Left lung (tissue), 14 donors: ENCODE measurements at places on chromosomes 12 and 14. TPM values are rescaled to one million over a fixed set of nuclear protein-coding genes. Genes with fewer than 3 reads are reported as not detected.

DNA sequence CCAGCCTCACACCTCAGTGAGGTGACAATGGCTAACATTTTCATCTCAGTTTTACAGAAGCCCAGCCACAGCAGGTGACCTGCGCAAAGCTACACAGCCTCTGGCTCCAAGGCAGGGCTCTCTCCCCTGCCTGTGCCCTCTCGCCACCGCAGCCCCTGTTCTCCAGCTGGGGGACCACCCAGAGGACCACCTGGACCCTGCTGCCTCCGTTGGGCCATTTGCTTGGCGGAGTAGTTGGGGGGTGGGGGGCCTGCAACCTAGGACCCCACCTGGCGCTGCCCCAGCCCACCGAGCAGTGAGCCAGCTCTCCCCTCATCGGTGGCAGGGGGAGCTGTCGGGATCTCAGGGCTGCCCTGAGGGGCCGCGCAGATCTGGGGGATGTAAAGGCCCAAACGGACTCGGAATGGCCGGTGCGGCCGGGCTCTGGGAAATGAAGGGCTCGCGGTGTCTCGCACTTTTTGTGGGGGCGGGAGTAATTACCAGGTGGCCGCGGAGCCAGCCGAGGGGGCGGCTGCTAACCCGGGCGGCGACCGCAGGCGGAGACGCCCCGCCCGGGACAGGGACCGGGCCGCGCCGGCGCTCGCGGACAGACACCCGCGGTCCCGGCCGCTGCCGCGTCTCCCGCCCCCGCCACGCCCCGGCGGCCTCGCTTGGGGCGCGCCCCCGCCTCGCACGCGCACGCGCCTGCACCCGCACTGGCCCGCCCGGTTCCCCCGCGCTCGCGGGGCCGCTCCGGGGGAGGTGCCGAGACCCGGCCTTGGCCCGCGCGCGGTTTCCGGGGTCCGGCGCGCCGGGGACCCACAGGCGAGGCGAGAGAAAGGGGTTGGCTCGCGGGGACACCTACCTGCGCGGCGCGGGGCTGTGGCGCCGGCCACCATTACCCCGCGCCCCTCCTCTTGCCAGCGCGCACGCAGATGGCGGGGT is 8.6 kb upstream of the GPR68 start:
- DNase-seq = no peak
- H3K4me1 ChIP-seq = peaks cover 25% of the 10 kb centered on the region
- H3K27me3 ChIP-seq = no peaks in the 10 kb centered on the region
- H3K27ac ChIP-seq = peak overlapping the region; percentile 39
- H3K36me3 ChIP-seq = no peaks in the 10 kb centered on the region

The SLC4A8 gene
- 1.7 TPM for polyA plus RNA-seq

The OTX2 gene
- not detected for polyA plus RNA-seq

The LAG3 gene
- 1.6 TPM for polyA plus RNA-seq

The LRP1-AS gene
- polyA plus RNA-seq = 0.69 TPM

DNA sequence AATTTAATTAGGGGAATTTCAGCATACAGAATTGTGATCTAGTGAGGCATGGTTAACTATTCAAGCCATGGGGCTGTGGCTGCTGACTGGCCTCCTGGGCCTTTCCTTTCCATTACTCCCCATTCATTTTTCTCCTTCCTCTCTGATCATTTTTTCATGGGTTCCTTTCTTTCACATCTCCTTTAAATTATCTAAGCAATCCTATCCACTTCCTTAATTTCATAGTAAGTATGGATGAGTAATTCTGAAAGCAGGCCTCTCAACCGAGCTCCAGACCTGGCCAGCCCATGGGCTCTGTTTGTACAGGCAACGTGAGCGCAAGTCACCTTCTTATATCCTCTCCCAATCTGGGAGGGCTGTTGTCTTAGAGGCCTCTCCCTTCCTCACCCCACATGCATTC is 13.4 kb downstream of the CKAP4 start:
- peaks cover 36% of the 10 kb centered on the region for H3K36me3 ChIP-seq
- H3K4me1 ChIP-seq = no peaks in the 10 kb centered on the region
- DNase-seq = no peak
- H3K27me3 ChIP-seq = no peaks in the 10 kb centered on the region
- H3K27ac ChIP-seq = no peak overlapping the region
- H3K4me3 ChIP-seq = no peak overlapping the region

The PCK2 gene
- 12.9 TPM for polyA plus RNA-seq

The AQP5 gene
- 7.0 TPM for polyA plus RNA-seq

- H3K27me3 ChIP-seq = no peaks in the 10 kb centered on the region
- H3K4me1 ChIP-seq = no peaks in the 10 kb centered on the region
- no peak overlapping the region for H3K27ac ChIP-seq
- no peak for DNase-seq
Observed at GRCh38 chr12:2194060-2194459, 141.3 kb downstream of the CACNA1C start.

The MUCL1 gene
- polyA plus RNA-seq = not detected

GRCh38 chr14:48690349-48690748 is 895.8 kb downstream of the RPS29 start:
- no peak overlapping the region for H3K27ac ChIP-seq
- no peak for DNase-seq
- no peaks in the 10 kb centered on the region for H3K36me3 ChIP-seq
- H3K4me1 ChIP-seq = no peaks in the 10 kb centered on the region
- no peaks in the 10 kb centered on the region for H3K27me3 ChIP-seq

DNA sequence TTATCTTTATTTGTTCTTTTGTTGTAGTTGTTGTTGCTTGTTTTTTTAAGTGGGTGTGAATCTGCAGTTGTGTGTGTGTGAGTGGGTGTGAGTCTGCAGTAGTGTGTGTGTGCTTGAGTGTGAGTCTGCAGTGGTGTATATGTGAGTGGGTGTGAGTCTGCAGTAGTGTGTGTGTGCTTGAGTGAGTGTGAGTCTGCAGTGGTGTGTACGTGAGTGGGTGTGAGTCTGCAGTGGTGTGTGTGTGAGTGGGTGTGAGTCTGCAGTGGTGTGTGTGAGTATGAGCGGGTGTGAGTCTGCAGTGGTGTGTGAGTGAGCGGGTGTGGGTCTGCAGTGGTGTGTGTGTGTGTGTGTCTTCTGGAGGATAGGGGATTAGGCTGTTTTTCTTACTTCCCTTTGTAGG is 1186.8 kb upstream of the SEL1L start:
- H3K27ac ChIP-seq = no peak overlapping the region
- H3K27me3 ChIP-seq = no peaks in the 10 kb centered on the region
- no peak overlapping the region for H3K4me3 ChIP-seq
- no peaks in the 10 kb centered on the region for H3K4me1 ChIP-seq
- H3K36me3 ChIP-seq = no peaks in the 10 kb centered on the region

GRCh38 chr14:76769636-76770292 is 8.5 kb downstream of the VASH1 start:
- no peak overlapping the region for H3K4me3 ChIP-seq
- no peaks in the 10 kb centered on the region for H3K27me3 ChIP-seq
- no peak for DNase-seq
- peak overlapping the region; percentile 87 for H3K27ac ChIP-seq
- peaks cover 59% of the 10 kb centered on the region for H3K4me1 ChIP-seq
- H3K36me3 ChIP-seq = no peaks in the 10 kb centered on the region

The DNAH10 gene
- polyA plus RNA-seq = 3.5 TPM

The CPNE6 gene
- not detected for polyA plus RNA-seq

The DHRS4L2 gene
- polyA plus RNA-seq = 30.7 TPM

DNA sequence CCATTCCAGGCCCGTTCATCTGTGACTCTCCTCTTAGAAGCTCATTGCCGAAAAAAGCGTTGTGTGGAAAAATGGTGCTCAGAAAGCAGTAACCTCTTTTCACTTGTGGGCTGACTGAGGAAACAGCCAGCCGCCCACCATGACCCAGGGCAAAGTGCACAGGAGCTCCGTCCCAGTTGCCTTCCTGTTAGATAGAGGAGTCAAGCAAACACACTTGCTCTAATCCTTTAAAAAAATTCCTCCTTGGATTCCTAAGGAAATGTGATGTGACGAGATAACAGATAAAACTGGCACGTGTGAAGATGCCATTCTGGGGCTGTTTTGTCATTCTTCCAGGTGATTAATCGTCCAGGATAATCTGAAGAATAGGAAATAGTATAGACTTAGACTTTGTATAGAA is 396.8 kb upstream of the DDHD1 start:
- no peaks in the 10 kb centered on the region for H3K36me3 ChIP-seq
- H3K4me1 ChIP-seq = no peaks in the 10 kb centered on the region
- H3K4me3 ChIP-seq = no peak overlapping the region
- no peaks in the 10 kb centered on the region for H3K27me3 ChIP-seq
